Activated T-helper 1 cell treated with anti-CD3 and anti-CD28 coated beads, Interleukin-12 subunit alpha, Interleukin-12 subunit beta, Interleukin-2, Interleukin-4 antibody, amounts not matched to agents 30 ng/mL and 10 ng/mL and 1 ng/mL, durations not matched to agents 14 hours and 24 hours and 36 hours (primary cell): ENCODE measurements at places on chromosomes 4 and X.

DNA sequence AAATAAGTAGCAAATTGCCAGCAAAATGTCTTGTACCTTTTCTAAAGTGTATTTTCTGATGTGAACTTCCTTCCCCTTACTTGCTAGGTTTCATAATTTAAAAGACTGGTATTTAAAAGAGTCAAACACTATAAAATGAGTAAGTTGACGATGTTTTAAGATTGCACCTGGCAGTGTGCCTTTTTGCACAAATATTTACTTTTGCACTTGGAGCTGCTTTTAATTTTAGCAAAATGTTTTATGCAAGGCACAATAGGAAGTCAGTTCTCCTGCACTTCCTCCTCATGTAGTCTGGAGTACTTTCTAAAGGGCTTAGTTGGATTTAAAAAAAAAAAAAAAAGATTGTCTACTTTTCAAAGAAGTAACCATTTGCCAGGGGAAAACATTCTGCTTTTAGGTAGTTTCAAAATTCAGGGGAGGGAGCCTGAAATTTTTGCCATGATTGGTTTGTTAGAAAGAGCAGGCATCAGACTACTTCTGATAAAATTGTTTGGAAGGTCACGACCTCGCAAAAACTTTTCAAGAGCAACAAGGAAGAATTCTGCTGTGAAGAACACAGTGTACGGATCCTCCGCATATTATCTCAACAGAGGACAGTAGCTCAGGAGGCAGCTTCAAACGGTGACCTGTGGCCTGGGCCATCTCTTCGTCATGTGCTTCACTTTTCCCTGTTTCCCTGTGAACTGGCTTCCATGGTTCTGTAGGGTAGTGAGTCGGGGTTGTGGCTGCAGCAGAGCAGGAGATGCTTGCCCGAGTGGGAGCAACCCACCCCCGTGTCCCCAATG is 66.1 kb downstream of the CDS1 start:
- no peak for DNase-seq

- no peak for DNase-seq
These were observed 16.9 kb downstream of the MFAP3L start for GRCh38 chr4:170009291-170009690.

DNA sequence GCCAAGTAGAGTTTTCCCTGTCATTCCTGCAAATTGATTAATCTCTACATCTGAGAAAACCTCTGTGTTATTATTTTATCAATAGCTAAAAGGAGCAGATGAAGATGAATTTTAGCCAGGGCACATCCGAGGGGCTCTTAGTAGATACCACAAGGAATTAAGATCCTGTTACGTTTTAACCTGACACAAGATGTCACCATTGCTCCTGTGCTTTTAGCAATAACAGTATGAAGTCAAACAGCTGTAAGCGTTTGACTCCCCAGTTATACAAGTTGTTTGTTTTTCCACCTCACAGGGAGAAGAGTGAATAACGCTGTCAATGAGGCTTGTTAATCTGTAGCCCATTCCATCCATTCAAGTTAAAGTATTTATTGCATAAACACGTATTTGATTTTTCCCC is 76.0 kb upstream of the AP1S2 start:
- DNase-seq: no peak

DNA sequence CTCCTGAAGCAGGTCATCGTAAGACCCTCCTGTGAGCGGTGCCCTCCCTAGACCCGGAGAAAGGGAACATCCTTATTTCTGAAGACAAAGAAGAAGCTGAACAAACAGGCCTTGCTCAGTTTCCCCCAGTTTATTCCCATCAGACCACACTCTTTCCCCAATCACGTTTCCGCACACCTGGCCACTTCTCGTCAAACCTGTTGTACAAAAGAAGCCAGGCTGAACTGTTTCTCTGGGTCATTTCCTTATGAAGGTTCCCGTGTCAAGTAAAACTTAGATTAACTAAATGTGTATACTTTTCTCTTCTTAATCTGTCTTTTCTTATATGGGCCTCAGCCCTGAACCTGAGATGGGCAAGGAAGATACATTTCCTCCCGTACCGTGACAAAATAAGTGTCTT is 111.6 kb upstream of the ENPP6 start:
- no peak for DNase-seq

- no peak for DNase-seq
These were observed 638.0 kb upstream of the FRG1 start for GRCh38 chr4:189302719-189303118.

- DNase-seq: no peak
These were observed 189.3 kb upstream of the NOCT start for GRCh38 chr4:138826322-138826721.

DNA sequence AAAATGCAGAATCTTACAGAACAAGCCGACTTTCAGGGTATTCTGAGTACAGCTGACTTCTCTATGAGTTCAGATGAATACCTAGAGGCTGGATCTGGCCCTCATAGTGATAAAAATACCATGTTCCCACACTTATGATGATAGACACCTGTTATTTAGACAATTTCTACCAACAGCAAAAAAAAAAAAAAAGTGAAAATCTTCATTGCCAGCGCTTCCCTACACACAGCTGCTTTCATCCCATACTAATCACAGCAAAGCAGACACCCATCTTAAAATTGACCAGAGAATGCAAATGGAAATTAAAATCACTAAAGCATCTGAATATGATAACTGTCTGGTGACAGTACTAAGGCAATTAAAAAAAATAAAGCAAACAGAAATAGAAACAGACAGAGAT is 132.1 kb upstream of the ADGRL3 start:
- no peak for DNase-seq

DNA sequence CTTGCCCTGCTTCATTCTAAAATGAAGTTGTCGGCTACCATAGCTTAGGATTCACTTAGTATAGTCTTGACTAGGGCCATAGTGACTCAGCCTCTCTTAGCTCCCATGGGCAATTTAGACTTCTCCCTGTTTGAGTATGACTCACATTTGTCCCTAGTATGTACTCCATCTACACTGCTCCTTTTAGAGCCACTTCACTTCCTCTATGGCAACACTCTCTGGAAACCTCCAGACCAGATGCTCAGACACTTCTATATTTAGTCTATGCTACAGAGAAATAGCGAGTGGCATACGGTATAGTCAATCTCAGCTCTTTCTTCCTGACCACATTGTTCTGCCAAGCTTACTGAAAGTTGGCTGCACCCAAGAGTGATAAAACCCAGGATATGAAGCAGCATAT is 11.2 kb downstream of the MEPE start:
- DNase-seq: no peak

GRCh38 chr4:27412613-27413012 is 552.0 kb downstream of the STIM2 start:
- no peak for DNase-seq

- no peak for DNase-seq
These were observed 218.5 kb downstream of the PRR32 start for GRCh38 chrX:127038065-127038464.

GRCh38 chrX:115689931-115690330 is 129.0 kb downstream of the PLS3 start:
- DNase-seq: no peak

DNA sequence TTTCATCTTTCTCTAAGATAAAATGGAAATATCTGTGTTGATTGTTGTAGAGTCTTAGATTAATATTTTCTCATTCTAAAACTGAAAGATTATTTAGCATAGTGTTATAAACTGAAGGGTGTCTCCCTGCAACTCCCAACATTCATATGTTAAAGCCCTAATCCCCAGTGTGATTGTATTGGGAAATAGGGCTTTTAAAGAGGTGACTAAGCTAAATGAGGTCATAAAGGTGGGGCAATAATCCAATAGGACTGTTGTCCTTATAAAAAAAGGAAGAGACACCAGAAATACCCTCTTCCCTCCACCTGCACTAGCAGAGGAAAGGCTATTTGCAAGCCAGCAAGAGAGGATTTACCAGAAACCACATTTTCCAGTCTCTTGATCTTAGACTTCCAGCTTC is 1626.4 kb downstream of the C4orf33 start:
- DNase-seq: no peak

DNA sequence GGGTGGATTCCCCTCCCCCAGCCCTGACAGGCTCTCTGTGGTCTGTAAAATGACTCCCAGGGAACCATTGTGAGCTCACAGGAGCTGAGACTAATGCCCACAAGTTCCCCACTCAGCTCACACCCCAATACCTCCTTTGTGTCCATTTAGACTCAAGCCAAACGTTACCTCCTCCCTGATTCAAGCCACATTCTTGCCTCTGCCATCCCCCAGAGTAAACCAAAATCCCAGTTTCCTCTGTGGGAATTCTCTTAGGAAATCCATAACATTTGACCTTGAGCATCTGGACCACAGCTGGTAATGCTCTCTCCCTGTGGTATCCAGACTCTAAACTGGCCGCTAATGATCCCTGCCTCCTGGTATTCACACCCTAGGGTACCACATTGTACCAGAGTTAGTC is 26.3 kb upstream of the KDM5C start:
- DNase-seq: no peak

DNA sequence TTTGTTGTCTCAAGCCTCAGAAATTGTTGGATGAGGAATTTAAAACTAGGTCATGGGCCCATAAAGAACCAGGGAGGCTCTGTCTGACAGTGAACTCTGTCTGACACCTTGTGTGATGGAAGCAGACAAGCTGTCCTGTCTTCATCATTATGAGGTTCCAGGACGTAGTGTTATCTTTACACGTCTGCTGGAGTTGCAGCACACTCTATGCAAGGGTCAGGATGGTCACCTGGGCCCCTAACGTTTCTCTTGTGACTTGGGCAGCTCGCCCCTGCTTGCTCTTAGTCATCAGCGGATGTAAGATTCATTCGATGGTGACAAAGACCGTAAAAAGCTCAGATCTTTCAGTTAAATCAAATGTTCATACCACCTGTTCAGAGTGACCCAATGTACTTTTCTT is 92.0 kb upstream of the ADGRG2 start:
- no peak for DNase-seq

DNA sequence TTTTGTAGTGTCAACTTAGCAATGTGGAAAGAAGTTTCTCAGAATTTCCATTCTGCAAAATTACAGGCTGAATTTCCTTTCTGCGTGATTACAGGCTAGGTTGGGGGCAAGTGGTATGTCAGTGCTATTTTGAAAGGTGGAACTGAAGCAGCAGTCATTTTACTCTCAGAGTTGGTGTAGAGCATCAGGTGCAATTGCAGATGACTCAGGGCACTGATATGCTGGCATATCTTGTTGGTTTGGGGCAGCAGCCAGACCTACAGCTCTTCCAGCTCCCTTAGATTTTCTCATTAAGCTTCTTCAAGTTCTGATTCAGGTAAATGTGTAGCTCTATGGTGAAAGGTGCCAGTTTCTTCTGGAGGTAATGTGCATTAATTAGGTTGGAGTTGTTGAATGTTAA is 930.7 kb upstream of the PCDH10 start:
- DNase-seq: no peak

GRCh38 chrX:55839485-55839884 is 121.9 kb downstream of the RRAGB start:
- no peak for DNase-seq

DNA sequence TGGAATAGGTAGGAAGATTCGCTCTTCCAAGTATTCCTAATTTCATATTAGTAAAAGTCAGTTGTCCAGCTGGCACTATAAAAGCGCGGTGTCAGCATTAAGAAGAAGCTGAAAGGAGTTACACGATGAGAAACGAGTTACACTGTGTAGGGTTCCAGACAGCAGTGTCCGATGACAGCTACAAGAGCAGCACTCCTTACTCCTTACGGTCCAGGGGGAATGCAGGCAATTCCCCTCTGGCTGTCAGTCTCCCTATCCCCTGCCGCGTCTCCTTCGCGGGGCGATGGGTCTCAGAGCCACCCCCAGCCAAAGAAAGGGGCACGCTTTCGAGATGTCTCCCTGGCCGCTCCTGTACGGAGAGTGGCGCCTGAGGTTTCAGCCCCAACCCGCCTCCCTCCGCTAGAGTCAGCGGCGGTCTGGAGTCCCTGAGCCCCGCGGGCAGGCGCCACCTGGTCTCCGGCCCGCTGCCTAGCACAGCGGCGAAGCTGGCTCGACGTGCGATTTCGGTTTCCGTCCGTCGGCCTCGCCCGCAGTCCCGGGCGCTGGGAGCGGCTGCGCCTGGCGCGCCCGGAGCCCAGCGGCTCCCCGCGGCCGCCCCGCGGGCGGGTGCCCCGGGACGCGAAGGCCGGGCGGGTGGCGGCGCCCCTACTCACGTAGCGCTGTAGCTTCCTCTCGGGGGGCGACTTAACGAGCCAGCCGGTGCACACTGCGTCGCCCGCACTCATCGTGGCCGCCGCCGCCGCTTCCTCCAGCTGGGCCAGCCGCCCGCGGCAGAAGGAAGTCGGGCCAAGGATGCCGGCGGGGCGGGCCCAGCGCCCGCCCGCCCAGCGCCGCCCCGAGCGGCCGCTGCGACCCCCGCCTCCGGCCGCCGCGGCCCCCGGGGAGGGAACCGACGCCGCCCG is at the start of gene GAB3:
GAB3 (minus strand) TSS at position 777 of the 902 bp plus-strand sequence; CDS start at position 725, 52 bp downstream.
- DNase-seq: peak; percentile 29

DNA sequence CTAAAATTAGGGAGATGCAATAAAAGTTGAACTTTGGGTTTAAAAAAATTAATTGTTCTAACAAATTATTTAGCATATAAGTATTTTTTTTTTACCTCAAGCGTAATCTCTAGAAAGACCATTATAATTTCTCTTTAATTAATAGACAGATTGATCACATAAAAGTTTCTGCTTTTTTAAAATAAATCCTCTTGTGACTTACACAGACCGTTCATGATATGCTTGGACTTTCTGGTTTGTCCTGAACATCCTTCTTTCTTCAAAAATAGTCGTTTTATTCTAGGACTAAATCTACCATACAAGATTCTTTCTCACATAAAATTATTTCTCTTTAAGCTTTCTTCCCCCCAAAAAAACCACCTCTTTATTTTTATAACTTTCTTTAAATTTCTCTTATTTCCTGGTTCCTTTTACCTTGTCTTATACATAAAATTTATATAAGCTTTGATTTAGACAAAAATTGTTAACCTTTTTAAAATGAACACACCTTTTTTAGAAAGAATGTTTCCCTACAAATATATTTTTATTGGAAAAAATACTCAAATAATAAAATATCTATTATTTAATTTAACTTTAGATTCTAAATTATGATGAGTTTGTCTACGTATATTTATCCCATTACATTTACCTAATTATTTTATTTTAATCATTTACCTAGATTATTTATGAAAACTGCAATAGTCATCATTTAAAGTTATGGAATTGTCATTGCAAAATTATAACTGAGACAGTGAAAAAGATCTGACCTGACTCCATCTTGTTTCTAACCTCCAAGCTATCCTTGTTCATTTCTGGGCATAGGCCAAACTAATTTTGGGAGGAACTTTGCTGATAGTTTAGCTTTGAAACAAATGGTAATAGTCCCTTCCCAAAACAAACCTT is 37.6 kb downstream of the PGRMC2 start:
- no peak for DNase-seq

DNA sequence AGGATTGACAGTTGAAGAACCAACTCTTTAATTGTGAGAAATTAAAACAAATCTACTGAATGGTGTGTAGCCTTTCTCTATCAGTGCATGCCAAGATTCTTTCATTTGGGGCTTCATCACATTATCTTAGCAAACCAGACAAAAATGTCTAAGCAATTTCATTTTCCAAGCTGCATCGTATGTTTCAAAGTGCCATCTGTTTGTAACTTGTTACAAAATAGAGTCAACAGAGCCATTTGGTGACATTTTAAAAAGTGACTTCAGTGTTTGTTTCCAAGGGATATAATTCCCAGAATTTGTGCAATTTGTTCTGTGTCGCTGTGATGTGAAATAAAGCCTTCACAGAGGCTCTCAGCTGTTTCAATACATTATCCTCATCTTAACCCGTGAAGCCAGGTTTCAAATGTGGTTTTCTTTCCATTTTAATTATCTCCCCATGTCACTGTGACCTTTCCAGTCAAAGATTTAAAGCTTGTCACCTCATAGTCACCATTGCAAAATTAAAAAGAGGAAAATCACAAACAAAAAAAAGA is 46.0 kb upstream of the C1QTNF7 start:
- no peak for DNase-seq
